ENCODE measurements at places on chromosomes 3 and 15.

DNA sequence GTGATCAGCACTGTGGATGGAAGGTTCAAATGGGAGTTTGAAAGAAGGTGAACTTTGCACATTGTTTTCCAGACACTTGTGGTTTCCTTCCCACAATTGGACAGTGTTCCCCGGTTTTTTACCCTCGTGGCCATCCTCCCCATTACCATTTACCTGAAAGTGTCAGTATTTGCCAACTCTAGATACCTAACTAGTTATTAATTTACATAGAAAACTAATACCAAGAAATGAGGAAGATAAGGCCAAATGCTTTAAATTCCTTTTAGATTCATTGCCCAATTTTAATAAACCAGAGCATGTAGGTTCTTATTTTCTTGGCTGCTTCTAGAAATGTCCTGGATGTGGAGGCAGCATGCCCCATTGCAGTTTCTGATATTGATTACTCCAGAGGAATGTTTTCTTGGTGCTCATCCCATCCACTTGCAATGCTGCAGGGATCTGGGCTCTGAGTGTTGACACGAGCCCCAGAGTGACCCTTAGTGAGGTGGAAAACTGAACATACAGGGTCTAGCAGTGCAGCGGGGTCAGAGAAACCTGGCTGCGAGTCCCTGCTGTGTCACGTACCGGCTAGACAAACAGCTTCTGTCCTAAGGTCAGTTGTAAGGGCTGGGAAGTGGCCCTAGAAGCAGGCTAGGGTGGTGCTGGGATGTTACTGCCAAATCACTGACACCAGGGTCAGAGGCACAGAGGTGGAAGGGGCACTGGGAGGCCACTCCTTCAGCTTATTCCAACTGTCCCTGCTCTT lies 23.5 kb downstream of the LSM3 start:
- no peak for DNase-seq

GRCh38 chr15:98881526-98882520 lies 125.8 kb downstream of the PGPEP1L start:
- DNase-seq = peak; percentile 75

- DNase-seq = no peak
Measured at GRCh38 chr15:39453620-39454019, 127.3 kb upstream of the THBS1 start.

DNA sequence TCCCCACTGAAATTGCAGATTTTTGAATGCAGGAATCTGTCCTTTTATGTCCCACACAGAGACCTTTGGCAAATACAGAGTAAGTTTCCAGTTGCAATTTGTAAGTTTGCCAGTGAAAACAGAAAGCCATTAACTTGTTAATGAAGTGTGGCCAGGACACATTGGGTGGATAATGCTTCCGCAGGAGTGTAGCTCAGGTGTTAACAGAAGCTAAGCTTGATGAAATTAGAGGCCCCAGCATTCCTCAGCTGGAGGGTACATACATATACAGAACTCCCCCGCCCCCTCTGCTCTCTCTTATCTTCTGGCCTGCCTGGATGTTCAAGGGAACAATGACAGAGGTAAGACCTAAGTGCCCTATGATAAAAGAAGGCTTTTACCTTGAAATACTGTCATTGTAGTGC lies 8.1 kb upstream of the LRRC2 start:
- DNase-seq = no peak

- DNase-seq = no peak
Measured at GRCh38 chr3:43790060-43790459, 99.3 kb downstream of the ABHD5 start.

- peak; percentile 38 for DNase-seq
Measured at GRCh38 chr3:142618917-142619461, 22.8 kb downstream of the PLS1 start.

- DNase-seq = peak; percentile 57
Measured at GRCh38 chr3:186596568-186597287, 16.1 kb upstream of the AHSG start.

DNA sequence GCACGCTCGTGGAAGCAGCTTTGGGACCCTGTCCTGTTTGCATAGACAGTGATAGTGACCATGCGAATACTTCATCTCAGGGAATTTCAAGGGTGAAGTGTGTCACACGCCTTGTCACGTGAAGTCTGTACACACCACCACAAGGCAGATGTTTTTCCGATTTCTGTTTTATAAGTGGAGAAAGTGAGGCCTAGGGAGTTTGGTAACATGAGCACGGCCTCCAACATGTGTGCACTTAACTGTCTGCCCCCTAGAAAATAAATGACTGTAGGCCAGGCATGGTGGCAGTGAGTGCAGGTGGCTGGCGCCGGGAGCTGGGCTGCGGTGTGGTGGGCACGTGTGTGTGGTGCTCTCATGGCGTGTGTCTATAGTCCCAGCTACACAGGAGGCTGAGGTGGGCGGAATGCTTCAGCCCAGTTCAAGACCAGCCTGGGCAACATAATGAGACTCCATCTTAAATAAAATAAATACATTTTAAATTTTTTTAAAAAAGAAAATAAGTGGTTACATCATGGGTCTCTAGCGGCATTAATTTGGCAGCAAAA lies 42.0 kb downstream of the WHAMM start:
- DNase-seq = no peak

DNA sequence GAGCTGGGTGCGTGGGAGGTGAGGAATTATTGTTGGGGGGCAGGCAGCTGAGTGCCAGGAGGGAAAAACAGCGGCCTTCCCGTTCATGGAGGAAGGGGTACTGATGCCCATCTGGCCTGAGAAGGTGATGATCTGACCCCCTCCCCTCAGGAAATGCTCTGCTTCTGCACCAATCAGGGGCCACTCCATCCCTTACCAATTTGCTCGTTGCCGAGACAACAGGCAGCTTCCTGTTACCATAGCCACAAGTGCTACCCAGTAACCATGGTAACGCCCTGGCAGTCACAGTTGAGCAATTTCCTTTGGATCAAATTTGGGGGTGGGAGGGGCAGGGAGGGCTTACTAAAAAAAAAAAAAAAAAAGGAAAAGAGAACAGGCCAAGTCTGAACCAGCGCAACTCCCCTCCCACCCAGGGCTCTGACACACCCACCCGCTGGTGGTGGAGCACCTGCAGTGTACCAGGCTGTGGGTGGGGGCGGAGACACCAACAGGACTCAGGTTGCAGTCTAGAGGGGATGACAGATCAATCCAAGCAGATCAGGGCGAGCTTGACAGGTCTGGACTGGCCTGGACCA lies 13.7 kb downstream of the CELF6 start:
- DNase-seq = peak; percentile 25

- DNase-seq = peak; percentile 11
Measured at GRCh38 chr15:49809894-49810609, 189.2 kb downstream of the DTWD1 start.

DNA sequence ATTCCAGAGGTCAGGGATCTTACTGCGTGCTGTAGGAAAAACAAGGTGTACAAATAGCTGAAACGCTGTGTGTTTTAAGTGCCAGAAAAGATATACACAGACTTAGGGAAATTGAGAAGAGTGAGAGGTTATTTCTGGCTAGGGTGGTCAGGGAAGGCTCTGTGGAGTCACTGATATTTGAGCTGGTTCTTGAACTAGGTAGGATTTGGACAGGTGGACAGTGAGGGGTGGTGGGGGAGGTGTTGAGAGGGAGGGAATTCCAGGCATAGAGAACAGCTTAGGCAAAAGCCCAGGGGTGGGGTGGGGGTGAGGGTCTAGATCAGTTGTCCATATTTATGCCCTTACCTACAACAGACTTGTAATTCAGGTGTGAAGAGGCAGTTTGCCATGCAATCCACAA lies 7.0 kb downstream of the SEMA6D start:
- no peak for DNase-seq

- no peak for DNase-seq
Measured at GRCh38 chr3:157916672-157917071, 189.5 kb downstream of the SHOX2 start.

DNA sequence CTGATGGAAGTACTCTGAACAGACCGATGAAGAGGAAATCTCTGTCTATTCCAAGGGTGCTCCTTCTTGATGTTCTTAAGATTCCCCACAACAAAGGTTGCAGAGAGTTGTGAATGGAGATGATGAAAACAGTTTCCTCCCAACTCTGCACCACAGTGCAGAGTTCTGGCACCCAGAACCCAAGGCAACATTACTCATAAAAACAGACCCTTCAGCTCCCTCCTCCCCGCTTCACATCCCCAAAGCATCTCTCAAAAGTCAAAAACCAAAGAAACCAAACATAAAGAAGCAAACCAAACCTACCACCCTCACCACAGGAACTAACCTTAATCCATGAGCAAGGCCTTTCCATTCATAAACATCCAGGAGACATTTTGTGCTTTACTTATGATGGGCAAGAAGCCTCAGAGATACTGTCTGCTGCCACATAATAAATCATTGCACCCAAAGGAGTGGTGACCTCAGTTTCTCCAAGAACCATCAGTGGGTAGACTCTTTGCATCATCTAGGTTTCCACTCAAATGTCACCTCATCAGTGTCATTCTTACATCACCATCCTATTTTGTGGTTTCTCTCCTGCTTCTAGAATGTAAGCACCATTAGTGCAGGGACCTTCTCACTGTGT lies 13.2 kb downstream of the PCOLCE2 start:
- DNase-seq = no peak

- DNase-seq = peak; percentile 12
Measured at GRCh38 chr15:95132774-95133173, 901.4 kb downstream of the MCTP2 start.

- DNase-seq = no peak
Measured at GRCh38 chr3:13296662-13297061, 123.5 kb downstream of the NUP210 start.

- no peak for DNase-seq
Measured at GRCh38 chr15:42107473-42107872, 13.1 kb upstream of the PLA2G4D start.

- no peak for DNase-seq
Measured at GRCh38 chr15:78205337-78205736, 29.0 kb downstream of the ACSBG1 start.

- DNase-seq = no peak
Measured at GRCh38 chr15:79209690-79210089, 72.8 kb upstream of the ANKRD34C start.

GRCh38 chr3:7585052-7585451 lies 724.1 kb downstream of the GRM7 start:
- no peak for DNase-seq

DNA sequence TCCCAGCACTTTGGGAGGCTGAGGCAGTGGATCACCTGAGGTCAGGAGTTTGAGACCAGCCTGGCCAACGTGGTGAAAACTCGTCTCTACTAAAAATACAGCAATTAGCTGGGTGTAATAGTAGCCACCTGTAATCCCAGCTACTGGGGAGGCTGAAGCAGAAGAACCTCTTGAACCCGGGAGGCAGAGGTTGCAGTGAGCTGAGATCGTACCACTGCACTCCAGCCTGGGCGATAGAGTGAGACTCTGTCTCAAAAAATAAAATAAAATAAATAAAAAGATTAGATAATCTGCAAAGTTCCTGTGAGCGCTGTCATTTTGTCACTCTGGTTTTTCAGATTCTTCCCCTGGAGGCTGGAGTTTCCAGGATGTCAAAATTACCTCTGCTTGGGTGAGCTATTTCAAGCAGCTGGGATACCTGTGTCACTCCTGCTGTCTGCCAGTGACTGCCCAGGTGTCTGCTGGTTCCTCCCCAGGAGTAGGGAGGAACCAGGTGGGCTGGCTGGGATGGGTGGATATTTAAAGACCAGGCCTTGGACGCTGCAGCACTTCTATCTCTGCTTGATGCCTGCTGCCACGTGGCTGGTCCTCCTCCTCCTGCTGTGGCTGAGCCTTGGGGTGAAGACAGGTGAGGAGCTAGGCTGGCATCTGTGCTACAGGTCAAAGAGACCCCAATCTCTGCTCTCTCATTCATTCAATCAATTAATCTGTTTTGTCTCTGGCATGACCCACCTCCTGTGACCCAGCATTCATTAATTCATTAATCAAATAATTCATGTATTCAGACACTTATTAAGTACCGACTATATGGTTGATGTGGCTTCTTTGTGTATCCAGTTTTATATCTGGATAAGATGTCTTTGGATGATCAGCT lies 19.5 kb upstream of the MUC20 start:
- no peak for DNase-seq

DNA sequence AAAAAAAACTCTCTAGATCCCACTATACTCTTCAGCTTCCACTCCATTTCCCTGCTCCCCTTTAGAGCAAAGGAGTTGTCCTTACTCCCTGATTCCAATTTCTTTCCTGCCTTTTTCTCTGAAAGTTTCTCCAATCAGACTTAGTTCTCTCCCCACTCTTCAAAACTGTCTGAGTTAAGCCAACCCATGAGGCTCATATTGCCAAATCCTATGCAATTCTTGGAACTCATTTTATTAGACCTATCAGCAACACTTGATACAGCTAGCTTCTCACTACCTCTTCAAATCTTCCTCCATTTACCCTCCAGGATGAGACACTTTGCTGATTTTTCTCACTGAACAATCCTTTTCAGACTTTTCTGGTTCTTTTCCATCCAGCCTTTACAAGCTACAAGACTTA lies 233.1 kb downstream of the THRB start:
- DNase-seq = no peak

DNA sequence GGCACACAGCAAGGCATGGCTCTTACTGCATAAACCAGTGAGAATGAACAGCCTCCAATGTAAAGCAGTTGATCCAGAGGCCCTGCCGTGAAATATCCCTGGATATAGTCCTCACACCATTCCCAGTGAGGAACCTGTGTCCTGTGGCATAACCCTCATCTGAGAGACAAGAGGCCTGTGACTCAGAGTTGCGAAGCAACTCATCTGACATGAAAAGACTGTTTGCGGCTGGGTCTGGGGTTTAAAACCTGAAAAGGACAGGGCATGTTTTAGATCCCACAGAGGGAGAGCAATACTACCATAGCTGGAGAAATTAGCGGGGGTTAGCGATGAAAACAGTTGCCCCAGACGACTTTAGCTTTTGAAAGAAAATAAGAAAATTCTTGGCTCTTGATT lies 165.3 kb upstream of the BHLHE40 start:
- DNase-seq = peak; percentile 17

- no peak for DNase-seq
Measured at GRCh38 chr3:50450209-50450921, 53.1 kb downstream of the CACNA2D2 start.

DNA sequence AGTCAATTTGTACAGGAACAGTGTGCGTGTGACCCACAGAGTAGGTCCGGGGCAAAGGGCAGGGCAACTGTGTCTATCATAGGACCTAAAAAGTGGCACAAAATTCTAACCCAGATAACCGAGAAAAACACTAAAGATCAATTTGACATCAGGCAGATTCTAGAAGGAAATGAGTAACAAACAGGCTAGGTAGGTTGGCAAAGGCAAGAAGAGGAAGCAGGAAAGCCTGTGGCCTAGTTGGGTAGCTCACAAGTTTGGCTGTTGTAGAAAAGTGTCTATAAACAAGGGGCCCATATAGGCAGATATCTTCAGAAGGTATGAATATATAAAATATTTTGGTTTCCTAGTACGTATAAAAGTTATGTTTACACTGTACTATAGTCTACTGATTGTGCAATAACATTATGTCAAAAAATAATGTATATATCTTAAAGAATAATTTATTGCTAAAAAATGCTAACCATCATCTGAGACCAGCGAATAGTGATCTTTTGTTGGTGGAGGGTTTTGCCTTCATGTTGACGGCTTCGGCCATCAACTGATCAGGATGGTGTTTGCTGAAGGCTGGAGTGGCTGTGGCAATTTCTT lies 13.3 kb upstream of the OR5K1 start:
- DNase-seq = no peak
